Urothelium cell line (cell line): ENCODE measurements at places on chromosomes 3 and 15.

DNA sequence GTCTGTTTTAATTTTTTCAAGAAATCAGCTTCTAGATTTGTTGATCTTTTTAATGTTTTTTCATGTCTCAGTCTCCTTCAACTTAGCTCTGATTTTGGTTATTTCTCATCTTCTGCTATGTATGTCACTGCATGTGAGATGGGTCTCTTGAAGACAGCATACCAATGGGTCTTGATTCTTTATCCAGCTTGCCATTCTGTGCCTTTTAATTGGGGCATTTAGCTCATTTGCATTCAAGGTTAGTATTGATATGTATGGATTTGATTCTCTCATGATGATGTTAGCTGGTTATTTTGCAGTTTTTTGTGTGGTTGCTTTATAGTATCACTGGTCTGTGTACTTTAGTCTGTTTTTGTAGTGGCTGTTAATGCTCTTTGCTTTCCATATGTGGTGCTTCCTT is 39.4 kb downstream of the CEP63 start:
- no peak for DNase-seq

- DNase-seq, result no peak
Measured at GRCh38 chr3:103949693-103950092, 1417.0 kb upstream of the ALCAM start.

- no peak for DNase-seq
Measured at GRCh38 chr3:133827684-133828083, 22.1 kb downstream of the SRPRB start.

DNA sequence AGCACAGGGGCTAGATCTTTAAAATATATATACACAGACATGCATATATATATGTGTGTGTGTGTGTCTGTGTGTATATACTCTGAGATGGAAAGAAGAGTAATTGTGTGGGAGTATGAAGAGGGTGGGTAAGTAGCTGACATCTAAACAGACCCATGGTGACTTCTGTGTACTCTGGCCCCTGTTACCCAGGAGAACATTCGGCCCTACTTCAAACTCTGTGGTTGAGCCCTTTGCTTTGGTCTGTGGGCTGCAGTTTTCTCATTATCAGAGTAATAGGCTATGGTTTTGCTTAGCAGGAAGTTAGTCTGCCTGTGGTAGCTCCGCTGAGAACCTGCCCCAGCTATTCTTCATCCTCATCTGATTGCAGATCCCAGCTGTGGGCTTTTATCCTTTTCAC is 141.4 kb downstream of the RBPMS2 start:
- no peak for DNase-seq

DNA sequence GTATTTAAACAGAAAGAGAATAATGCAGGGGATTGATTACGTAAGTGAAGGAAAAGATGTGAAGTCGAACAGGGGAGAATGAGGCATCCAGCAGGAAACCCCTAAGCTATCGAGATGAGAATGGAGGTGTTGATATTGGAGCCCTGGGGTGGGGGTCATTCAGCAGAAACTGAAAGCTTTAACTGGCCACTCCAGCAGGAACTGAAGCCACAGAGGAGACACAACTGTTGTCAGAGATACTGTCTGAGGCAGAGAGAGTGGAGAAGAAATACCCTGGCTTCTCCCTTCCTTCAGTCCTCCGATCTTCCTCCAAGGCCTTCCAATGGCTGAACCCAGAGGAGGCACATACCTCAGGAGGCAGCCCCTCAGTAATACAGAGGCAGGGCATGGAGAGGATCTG is 152.4 kb downstream of the THRB start:
- DNase-seq, result no peak

DNA sequence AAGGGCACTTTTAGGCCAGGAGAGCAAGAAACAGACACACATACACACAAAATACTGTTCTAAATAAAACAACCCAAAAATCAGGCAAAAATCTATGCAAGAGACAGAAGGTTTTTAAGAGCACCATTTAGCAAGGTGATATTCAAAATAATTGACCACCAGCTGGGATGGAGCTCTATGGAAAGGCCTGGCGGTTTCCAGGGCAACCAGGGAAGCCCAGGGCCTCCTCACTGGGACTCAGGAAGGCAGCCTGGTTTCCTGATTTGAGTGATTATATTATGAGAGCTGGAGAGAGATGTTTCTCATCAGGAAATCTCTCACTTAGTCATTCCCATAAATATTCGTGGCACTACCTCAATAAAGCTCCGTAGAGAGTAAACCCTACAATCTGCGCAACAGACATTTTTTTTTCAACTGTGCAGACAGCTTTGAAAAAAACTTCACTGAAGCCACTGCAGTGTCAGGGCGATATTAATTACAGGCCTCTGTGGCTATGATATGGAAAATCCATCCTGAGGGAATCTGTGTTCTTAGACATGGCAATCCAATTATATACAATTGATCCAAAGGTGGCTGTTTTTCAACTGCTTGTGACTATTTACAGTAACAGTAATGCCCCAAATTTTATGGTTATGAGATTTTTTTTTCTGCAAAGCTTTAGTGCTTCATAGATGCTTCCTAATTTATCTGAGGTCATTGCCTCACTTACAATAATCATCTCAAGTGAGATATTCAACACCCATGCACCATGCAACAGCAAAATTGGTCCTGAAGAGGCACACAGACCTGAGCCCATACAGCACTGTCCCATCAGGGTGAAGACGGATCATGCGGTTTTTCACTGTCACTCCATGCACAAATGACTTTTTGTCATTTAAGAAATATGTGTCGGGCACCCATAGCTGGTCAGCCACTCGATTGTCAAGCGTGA is 152.1 kb downstream of the GABRB3 start:
- no peak for DNase-seq

- peak; percentile 63 for DNase-seq
Measured at GRCh38 chr3:189941679-189942078, 179.0 kb downstream of the P3H2 start.

DNA sequence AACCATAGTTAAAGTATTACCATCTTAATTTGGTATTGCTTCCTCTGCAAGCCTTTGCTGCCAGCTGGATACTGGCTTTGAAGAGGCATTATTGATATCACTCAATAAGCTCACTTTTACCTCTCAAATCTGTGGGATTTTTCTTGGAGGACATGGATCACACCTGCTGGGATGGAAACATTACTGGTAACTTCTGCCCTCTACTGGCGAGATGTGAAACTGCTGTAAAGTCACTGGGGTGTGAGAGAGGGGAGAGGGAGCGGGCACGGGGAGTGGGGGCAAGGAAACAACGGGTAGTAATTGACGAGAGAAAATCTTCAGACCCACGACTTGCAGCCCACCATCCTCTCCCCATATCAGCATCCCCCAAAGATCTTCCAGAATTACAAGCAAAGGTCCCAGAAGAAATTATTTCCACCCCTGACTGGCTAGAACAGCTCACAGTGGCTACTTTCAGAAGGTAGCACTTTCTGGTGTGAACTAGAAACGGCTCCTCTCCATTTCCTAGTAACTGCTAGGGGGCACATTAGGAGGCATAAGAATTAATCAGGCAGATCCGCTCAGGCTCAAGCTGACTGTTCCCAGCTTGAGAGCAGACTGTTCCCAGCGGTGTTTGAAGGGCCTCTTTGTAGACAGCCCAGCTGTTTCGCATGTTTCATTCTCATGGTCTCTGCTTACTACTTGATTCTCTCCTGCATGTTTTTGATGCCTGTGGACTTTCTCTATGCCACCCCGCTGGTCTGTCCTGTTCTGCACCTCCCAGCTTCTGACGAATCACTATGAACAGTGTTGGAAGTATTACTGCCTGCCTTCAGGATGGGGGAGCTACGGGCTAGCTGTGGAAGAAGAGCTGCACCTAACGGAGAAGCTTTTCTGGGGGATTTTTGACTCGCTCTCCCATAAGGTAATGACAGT is 230.4 kb upstream of the CHRM5 start:
- DNase-seq, result peak; percentile 61

DNA sequence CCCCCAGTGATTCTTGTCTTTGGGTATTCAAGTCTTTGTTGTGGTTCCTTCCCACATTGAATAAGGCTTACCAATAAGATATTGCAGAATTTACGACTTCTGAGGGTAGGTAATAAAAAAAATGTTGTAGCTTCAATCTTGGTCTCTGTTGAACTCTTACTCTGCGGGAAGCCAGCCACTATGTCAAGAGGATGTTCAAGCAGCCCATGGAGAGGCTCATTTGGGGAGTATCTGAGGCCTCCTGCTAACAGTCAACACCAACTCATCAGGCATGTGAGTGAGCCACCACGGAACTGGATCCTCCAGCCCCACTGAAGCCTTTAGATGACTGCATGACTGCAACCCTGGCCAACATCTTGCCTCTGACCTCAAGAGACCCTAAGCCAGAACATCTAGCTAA is 3.2 kb upstream of the TBC1D23 start:
- no peak for DNase-seq

GRCh38 chr3:125207507-125207906 is 5.0 kb downstream of the SLC12A8 start:
- no peak for DNase-seq

DNA sequence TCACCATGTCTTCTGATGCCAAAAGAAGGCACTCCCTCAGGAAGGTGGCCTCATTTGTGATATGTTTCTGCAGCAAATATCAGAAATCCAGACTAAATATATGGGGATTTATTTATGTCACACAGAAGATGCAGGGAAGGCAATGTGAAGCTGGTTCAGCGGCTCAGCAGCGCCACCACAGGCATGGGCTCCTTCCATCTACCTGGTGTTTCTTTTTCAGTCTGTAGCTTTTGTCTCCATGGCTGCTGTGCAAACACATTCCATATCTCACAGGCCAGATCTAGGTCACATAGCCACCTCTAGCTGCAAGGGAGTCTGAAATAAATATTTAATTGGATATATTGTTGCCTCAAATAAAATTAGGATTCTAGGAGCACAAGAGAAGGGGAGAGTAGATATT is 502.1 kb upstream of the IL12A start:
- DNase-seq, result no peak

- DNase-seq, result no peak
Measured at GRCh38 chr3:143331350-143331749, 211.8 kb downstream of the CHST2 start.

GRCh38 chr15:37111427-37111717 is 11.0 kb upstream of the MEIS2 start:
- DNase-seq, result no peak

- DNase-seq, result peak; percentile 5
Measured at GRCh38 chr15:73225358-73226015, 143.3 kb downstream of the HCN4 start.

DNA sequence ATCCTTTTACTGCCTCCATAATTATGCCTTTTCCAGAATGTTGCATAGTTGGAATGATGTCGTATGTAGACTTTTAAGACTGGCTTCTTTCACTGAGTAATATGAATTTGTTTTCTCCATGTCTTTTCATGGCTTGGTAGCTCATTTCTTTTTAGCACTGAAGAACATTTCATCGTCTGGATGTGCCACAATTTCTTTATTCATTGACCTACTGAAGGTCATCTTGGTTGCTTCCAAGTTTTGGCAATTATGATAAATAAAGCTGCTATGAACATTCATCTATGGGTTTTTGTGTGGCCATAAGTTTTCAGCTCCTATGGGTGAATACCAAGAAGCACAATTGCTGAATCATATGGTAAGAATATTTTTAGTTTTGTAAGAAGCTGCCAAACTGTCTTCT is 23.2 kb upstream of the RARRES1 start:
- no peak for DNase-seq

DNA sequence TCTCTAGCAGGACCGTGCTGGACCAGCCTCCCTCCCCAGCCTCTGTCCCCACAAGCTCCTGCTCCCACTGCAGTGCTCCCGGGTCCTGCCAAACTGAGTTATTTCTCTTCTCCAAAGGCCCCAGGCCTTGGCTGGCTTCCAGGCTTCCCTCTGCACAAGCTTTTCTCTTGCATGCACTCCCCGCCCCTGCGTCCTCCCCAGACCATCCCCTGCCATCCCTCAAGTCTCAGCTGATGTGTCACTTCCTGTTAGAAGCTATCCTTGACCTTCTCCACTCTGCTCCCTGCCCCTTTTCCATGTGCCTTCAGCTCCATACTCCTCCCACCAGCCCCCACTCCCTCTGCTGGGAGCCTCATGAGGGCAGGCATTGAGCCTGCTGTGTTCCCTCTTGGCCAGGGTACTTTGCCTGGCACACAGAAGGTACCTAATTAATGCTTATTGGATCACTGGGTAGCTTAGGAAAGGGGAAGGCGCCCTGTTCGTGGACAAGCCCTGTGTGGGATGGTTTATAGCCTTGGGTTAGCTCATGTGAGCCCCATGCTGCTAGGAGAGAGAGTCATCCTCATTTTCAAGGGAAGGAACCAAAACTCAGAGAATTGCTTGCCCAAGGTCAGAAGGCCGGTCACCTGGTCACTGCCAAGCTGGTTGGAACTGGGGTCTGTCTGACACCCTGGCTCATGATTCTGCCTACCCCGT is 56.4 kb downstream of the FEM1B start:
- peak; percentile 48 for DNase-seq

- no peak for DNase-seq
Measured at GRCh38 chr3:63654211-63654610, 1.7 kb downstream of the SNTN start.

DNA sequence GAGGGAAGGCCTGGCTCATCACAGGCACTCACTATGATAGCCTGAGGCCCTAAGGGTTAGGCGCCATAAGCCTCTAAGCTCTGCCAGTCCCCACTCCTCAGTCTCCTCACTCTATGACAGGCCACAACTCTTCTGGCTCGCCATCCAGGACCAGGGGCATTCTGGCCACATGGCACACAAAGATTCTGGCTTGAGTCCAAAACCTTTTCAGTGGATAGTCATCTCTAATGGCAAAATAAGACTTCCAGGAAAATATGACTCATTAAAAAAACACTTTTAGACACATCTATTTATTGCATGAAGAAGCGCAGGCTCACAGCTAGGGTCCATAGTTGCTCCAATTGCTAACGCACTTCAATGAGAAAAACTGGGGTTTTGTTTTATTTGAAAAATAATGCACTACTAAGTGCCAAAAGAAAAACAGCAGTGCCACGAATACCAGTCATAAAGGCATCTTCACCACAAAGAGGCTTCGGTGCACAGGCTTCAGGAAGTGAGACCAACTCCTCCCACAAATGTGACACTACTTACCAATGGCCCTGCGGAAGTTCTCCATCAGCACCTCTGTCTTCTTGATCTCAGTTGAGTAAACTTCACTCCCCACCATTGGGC is 11.1 kb downstream of the RUVBL1 start:
- peak; percentile 55 for DNase-seq

DNA sequence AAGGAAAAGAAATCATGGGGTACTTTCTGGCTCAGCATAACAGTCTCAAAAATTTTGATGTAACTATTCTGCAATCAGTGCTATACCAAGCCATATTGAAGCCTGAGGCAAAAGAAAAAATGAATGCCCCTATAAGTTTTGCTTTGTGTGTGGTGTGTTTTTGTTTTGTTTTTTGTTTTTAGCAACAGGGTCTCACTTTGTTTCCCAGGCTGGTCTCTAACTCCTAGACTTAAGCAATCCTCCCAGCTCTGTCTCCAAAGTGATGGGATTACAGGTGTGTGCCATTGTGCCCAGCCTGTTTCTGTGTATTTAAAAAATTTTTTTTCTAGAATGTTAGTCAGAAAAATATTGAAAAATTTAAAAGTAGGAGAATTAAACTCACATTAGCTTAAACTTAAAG is 93.2 kb downstream of the ZNF280D start:
- DNase-seq, result no peak
